ENCODE measurements at places on chromosomes 2 and 18.
A peak's percentile ranks its signal among the peaks of the same experiment; 100 is the strongest.

DNA sequence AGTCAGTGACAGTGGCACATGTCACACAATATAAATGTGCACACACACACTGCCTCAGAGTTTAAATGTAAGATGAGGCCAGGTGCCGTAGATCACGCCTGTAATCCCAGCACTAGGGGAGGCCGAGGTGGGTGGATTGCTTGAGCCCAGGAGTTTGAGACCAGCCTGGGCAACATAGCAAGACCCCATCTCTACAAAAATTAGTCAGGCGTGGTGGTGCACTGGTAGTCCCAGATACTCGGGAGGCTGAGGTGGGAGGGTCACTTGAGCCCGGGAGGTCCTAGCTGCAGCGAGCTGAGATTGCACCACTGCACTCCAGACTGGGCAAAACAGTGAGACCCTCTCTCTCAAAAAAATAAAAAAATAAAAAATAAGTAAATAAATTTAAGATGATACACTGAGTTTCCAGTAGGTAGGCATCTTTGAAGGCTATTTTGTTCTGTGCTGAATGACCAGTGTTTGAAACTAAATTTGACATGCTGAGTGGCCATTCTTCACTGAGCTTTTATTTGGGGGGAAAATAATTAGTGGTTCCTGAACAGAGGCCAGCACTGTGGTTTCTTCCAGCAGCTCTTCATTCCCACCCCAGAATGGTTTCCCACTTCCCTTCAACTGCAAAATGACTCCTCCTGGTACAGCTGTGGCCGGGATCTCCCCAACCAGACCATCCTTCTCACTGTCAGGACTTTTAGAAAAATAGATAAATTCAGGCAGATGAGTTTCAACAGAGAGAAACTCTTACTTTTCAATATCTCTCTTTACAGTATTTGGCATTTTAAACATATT is 44.9 kb downstream of the PSMG2 start:
- DNase-seq = no peak

DNA sequence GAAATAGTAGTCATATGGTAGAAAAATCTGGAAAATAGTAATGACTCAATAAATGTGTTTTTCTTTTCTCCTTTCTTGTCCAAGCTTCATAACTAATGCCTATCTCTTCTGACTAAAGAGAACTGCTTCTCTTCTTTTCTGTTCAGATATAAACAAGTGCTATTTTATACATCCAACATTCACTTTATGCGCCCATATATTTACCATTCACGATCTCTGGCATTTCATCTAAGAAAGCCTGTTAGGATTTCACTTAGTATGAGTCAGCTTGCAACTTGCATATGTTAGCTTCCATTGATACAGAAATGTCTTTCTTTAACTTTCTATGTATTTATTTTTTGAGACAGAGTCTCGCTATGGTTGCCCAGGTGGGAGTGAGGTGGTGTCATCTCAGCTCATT is 224.9 kb downstream of the VAPA start:
- DNase-seq = no peak

DNA sequence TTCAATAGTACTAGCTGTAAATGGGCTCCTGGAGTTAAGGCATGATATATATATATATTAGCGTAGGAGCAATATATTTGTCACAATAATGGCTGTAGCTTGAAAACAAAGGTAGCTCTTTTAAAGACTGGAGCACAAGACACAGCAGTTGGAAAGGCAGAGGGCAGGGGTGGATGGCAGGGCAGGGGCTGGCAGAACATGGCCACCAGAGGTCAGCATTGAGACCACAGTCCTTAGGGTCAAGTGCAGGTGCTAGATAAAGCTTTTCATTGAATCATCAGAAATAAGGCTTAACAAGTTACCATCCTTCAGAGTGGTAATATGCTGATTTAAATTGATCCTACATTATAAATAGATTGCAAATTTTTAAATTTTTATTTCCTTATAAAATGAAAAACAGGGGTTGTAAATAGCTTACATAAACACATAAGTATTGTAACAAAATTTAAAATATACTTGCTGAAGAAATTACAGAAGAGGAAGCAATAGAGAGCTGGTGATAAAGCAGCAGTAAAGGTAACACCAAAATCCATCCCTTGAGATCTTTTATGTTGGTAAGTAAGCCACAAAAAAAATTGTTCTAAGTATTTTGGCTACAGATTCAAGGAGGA is 161.2 kb upstream of the PIEZO2 start:
- peak; percentile 24 for DNase-seq

DNA sequence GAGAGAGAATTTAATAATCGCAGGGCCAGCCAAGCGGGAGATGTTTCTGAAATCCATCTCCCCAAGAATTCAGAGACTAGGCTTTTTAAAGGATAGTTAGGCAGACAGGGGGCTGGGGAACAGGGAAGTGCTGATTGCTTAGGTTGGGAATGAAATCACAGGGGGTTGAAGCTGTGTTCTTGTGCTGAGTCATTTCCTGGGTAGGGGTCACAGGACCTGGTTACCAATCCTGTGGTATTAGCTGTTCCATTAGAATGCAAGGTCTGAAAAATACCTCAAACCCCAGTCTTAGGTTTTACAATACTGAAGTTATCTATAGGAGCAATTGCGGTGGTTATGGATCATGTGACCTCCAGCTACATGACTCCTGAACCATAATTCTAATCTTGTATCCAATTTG is 4.6 kb downstream of the SP140 start:
- DNase-seq = no peak

- DNase-seq = peak; percentile 26
Observed at GRCh38 chr2:150127346-150127990, 360.0 kb downstream of the RND3 start.

- no peak for DNase-seq
Observed at GRCh38 chr2:168574856-168575630, 119.0 kb downstream of the CERS6 start.
